ENCODE measurements at places on chromosomes 1 and 21.

- DNase-seq: no peak
Measured at GRCh38 chr1:108067884-108068540, 103.0 kb upstream of the VAV3 start.

- no peak for DNase-seq
Measured at GRCh38 chr1:219555806-219556205, 57.1 kb downstream of the ZC3H11B start.

DNA sequence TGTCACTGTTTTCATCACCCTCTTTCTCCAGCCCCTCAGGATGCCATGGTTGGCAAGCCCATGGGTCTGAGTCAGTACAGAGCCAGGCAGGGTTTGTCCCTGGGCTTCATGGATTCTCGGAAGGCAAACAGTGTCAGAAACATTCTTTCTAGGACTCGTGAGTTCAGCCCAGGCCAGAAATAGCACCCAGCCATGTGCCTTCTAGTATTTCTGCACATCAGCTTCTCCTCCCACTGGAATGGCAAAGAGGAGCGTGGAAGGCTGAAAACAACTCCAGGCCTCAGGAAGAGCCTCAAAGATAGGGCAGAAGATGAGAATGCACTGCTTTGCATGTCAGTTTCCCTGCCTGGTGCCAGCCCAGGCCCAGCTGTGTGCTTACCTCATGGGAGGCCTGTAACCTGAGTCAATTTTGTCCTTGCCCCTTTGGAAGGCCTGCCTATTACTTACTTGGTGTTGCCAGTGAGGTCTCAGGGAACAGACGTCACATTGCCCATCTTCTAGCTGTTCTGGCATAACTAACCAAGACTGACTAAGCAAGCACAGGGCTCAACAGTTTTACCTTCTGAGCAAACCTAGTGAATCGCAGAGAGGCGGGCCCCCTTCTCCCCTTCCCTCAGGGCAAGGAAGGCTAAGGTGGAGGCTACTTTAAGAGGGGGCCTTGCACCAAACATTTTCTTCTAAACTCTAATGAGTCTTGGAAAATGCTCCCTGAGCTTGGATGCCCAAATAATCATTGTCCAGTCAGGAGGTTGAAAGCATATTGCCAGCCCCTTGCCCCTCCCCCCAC lies 42.4 kb downstream of the GLUL start:
- DNase-seq: no peak

- no peak for DNase-seq
Measured at GRCh38 chr1:160645386-160646130, 1.3 kb downstream of the SLAMF1 start.

DNA sequence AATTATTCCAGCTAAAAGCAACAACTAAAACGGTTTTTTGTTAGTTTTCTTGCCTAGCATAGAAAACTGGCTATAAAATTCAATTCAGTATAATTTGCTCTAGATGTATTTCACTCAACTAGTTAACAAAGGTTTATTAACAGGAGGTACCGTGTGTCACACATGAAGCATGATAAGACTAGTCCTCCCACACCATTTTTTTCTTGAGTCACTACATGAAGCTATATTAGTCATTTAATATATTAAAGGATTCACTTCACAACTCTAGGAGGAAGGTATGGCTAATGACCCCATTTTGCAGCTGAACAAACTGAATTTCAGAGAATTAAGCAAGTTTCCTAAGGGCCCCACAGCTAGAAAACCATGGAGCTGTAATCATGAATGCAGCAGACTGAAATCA lies 307.8 kb upstream of the USP25 start:
- no peak for DNase-seq

- no peak for DNase-seq
Measured at GRCh38 chr1:210143465-210144062, 89.0 kb upstream of the SERTAD4 start.

- DNase-seq: no peak
Measured at GRCh38 chr1:231584117-231584516, 42.5 kb upstream of the DISC1 start.
